ENCODE measurements at places on chromosomes 2 and 18.

DNA sequence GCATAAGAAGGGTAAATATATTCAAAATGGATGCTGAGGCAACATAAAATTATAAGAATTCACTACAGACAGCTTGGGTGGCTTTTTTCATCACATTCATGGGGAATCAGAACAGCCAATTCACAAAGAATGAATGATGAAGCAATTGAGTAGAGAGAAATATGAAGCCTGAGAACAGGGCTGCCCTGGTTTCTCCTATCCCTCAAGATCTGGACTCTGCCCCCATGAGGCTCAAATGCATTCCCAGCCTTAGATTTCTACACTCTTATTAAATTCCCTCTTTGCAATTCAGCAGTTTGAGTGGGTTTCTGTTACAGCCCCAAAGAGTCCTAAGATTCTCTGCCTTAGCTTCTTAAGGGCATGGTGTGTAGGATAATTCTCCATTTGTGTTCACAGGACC is 172.5 kb downstream of the MAIP1 start:
- no peak for DNase-seq

GRCh38 chr18:58501066-58501896 is 127.6 kb downstream of the ALPK2 start:
- DNase-seq = no peak

DNA sequence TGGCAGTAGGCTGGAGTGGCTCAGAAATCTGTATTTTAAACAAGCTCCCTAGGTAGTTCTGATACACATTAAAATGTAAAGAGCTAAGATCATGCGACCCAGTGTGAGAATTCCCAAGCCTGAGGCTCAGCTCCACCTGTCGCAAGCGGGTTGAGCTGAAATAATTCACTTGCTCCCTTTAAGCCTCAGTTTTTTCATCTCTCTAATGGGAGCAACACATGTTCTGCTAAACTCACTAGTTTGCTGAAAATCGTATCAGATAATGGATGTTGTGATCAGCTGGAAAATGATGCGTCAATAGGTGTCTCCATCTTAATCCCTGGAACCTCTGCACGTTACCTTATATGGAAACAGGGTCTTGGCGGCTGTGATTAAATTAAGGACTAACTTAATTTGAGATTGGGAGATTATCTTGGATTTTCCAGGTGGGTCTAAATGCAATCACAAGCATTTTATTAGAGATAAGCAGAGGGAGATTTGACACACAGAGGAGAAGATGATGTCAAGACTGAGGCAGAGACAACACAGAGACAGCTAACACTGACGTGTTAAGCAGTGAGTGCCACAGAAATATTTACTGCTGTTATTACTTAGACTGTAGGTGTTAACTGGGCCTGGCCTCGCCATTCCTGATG is 53.0 kb downstream of the POMC start:
- no peak for DNase-seq

GRCh38 chr2:200662727-200663126 is 76.9 kb downstream of the AOX1 start:
- DNase-seq = no peak

GRCh38 chr2:114345246-114345645 is 97.2 kb upstream of the DPP10 start:
- DNase-seq = no peak
